Urinary bladder (tissue), 4 donors: ENCODE measurements at places on chromosomes 5 and 9. TPM values are rescaled to one million over a fixed set of nuclear protein-coding genes. Genes with fewer than 3 reads are reported as not detected.

GRCh38 chr5:82312373-82312856 lies 34.3 kb upstream of the RPS23 start:
- peak; percentile 33 for DNase-seq

- no peak for DNase-seq
These were observed 36.0 kb downstream of the SH3GL2 start for GRCh38 chr9:17614903-17615302.

- DNase-seq: no peak
These were observed 328.2 kb downstream of the TUSC1 start for GRCh38 chr9:25350011-25350410.

Gene TSLP
- 2.4 TPM for total RNA-seq

- no peak for DNase-seq
These were observed 110.7 kb upstream of the FST start for GRCh38 chr5:53369681-53370080.

DNA sequence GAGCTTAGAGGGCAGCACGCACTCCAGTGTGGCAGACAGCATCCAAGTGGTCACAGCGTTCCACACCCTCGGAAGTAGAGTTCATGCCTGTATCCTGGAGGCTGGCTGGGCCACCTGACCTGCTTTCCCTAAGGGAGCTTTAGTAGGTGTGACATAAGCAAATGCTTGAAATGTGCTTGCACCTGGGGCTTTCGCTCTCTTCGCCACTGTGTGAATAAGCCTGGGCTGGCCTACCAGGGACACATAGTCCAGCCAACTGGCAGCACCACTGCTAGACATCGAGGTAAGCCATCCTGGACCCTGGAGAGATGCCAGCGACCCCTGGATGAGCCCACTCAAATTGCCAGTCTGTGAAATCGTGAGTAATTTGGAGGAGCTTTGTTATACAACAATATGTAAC lies 24.9 kb upstream of the IRX4 start:
- no peak for DNase-seq

Gene OLFM1
- total RNA-seq: 21.8 TPM

GRCh38 chr5:145666591-145666990 lies 168.6 kb downstream of the PRELID2 start:
- no peak for DNase-seq

- DNase-seq: no peak
These were observed 34.0 kb upstream of the SPDL1 start for GRCh38 chr5:169549453-169550100.

Gene FOXD4L6
- total RNA-seq: not detected

DNA sequence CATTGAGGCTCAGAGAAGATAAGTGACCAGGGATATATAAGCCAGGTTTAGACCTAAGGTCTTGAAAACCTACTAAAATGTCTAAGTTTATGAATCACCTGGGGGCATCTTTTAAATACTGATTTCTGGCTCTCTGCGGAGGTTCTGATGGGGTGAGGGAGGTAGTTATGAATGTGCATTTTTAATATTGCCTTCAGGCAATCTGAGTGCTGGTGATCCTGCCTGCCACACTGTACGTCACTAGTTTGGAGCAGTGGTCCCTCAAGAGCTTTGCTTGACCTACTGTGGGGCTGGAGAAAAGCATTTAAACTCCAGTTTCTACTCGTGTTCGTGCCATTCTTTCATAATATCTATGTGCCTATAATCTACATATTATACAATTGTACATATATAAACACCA lies 36.1 kb downstream of the KLF4 start:
- DNase-seq: no peak

Gene C9orf40
- total RNA-seq: 5.4 TPM

Gene AFAP1L1
- 27.9 TPM for total RNA-seq

- DNase-seq: no peak
These were observed 14.7 kb upstream of the TNC start for GRCh38 chr9:115132648-115133047.

- DNase-seq: no peak
These were observed 26.1 kb upstream of the CSF1R start for GRCh38 chr5:150112201-150113046.

GRCh38 chr9:2012347-2012746 lies 2.8 kb upstream of the SMARCA2 start:
- DNase-seq: no peak

Gene F12
- not detected for total RNA-seq

GRCh38 chr9:92439921-92440750 lies 15.9 kb upstream of the OMD start:
- DNase-seq: no peak

DNA sequence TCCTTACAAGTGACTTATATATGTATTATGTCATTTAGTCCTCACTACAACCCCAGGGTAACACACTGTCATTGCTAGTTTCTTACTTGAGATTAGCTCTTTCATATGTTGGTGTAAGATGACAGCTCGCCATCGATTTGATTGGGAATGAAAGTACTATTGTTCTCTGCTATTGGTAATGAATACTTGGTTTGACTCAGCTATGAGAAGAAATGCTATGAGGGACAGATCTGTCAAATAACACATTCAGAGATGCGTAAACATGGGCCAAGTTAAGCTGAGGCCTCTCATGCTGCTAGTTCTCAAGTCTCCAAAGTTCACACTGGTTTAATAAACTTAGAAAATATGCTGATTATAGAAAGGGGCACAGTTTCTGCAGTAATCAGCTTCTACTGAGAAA lies 142.7 kb downstream of the SGCD start:
- no peak for DNase-seq

Gene PCDHA9
- total RNA-seq: 0.90 TPM

Gene GBGT1
- 5.8 TPM for total RNA-seq

- no peak for DNase-seq
These were observed 230.6 kb downstream of the NFIB start for GRCh38 chr9:14083366-14083765.

DNA sequence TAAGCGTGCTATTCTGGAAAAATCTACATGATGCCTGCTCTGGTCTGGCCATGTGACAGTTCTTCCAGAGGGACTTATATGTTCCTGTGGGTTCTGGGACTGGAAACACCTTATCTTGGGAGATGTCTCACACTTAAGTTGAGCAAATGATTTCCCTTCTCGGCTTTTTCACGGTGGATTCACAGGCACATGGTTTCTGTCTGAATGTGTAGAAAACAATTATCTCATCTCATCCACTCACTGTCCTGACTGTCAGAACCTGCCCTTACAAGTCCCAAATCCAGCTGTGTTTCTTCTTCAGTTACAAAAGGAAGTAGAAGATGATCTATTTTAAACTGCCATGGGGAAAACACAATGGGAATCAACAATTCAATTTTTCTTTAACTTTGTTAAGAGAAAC lies 184.0 kb downstream of the SYK start:
- DNase-seq: no peak

GRCh38 chr9:6305954-6306563 lies 22.1 kb upstream of the TPD52L3 start:
- DNase-seq: peak; percentile 7
